ENCODE measurements at places on chromosomes 16 and 17.

DNA sequence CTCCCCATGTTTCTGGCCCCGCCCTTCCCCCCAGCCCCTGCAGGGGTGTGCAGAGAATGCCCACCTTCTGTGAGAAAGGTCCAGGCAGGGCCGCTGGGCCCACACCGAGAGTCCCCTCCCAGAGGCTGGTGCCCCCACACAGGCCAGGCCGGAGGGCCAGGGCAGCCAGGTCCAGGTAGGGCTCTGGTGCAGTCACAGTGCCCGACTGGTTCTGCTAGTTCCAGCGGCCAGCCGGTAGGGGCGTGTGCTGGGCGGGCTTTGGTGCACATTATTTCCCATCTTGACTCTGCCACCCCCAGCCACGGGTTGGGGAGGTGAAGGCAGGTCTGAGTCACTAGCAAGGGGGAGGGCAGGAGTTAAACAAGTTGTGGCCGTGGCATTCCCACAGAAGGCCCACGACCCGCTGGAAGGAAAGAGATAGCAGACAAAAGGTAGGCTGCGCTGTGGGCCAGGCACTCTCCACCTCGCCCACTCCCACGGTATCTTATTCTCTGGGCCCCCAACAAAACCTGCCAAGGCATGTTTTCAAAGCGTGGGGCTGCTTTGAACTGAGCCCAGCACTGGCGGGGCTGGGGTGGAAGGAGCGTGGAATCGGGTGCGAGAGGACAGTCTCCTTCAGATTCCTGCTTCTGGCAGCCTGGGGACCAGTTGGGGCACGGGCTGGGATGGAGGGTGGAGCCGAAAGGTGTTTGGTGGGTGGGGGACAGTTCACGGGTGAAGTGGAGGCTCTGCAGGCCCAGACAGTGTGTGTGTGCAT, 1.9 kb downstream of the EPN3 start:
- DNase-seq = no peak

DNA sequence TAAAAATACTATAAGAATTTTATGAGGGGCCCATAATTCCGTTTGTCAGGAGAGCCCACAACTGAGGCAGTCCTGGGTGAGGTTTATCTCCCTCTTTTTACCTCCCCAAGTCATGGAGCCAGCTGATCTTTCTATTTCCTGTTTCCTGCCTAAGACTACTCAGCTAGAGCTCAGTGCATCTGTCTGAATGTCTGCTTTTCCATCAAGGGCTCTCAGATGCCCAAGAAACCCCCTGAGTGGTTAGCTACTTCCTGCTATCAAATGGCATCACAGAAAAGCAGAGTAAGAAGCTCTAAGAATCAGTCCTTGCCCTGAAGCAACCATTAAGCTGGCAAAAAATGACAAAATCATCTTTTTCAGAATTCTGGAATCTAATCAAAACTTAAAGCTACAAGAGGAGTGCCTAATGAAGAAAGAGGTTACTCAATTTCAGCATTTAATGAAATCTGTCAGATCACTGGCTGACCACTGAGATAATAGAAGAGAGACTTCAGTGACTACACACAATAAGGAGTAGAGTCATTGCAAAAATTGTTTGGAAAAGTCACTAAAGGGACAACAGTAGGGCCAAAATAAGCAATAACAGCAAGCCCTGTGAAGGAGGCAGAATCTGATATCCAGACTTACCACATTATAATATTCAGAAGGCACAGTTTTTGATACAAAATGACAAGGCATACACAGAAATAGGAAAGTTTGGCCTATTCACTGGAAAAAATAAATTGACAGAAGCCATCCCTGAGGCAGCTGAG, 150.1 kb downstream of the CYB561 start:
- no peak for DNase-seq

GRCh38 chr17:49698005-49698404, 9.8 kb downstream of the SLC35B1 start:
- DNase-seq = no peak

- DNase-seq = no peak
These were observed 2.7 kb downstream of the NLRP1 start for GRCh38 chr17:5581655-5582054.

GRCh38 chr17:7336240-7337175, at the start of gene ACAP1:
TSS of gene ACAP1 (plus strand) at chr17:7336529. CDS start at chr17:7336735, 206 bp downstream.
- DNase-seq = no peak

- no peak for DNase-seq
These were observed 71.6 kb upstream of the ALOX12 start for GRCh38 chr17:6924208-6924607.

DNA sequence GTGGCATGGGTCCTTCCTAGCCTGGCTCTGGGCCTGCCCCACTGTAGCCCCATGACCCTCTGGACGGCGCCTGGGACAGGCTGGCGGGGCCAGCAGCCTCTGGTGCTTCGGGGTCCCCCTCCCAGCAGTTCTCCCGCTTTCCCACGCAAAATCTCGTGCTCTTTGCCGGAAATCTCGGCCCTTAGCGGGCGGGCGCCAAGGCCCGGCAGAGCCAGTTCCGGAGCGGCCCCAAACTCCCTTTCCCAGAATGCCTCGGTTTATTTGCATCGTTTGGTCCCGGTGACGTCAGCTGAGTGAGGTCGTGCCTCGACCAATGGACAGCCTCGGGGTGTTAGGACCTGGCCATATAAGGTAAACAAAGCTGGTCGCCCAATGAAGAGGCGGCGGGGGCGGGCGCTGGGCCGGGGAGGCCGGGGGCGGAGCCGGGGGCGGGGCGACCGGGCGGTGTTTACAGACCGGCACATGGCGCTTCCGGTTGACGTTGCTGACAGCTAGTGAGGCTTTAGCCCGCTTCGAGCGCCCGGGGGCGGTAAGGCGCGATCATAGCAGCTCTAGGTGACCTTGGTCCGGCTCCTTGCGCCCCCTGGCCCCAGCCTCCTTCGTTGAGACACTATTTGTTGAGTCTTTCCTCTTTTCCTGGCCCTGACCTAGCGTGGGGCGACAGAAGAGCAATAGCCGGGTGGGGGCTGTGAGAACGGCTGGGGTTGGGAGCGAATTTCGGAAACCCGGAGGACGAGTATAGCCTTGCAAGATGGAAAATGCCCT, 1.5 kb upstream of the UBALD1 start:
- DNase-seq = peak; percentile 99

- no peak for DNase-seq
These were observed 4.3 kb downstream of the SLC16A3 start for GRCh38 chr17:82232876-82233785.

DNA sequence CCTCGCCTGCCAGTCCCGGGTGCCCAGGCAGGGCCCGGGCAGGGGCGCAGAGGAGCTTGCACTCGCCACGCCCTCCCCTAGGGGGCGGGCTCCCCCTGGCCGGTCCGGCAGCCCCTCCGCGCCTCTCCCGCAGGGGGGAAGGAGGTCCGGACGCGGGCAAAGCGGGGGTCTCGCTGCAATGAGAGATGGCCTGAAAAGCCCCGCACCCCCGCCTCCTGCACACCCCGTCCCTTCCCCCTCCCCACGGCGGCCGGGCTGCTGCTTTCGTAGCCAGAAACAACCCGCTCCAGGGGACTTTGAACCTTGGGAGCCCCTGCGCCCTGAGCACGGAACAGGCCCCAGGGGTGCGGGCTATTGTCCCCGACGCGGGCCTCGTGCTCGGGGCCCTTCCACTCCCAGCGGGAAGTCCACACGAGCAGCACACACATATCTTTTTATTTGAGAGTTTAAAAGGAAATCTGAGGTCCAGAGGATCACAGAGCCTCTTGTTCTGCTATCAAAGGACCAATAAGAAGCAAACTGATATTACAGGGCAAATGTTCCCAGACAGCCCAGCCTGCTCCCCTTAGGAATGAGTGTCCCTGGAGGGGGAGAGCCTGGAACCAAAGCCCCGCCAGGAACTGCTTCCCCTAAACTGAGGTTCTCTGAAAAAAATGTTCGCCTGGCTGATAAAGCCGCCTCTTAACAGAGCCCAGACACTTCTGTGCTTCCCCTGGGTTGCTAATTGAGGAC, 5.8 kb upstream of the CBX4 start:
- DNase-seq = no peak

DNA sequence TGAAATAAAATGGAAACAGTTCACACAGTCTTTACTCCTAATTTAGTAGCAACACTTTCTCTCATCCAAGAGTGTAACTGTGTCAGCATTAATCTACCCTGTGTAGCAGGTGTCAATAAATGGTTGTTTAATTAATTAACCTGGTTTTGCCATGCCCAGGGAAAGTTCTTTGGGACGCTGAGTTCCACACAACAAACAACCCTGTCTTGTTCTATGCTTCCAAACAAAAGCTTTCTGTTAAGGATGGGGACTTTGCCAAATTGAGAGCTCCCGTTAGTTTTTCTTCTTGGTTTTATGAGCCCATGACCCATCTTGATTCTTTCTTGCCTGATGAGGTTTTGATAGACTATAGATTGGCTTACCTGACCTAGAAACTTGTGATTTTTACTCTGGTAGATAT, 530.1 kb downstream of the KCNJ2 start:
- no peak for DNase-seq
